ENCODE measurements at places on chromosomes 16 and 17. TPM values are rescaled to one million over a fixed set of nuclear protein-coding genes. Genes with fewer than 3 reads are reported as not detected.

- DNase-seq, result no peak
Measured at GRCh38 chr17:35212668-35213067, 18.5 kb upstream of the SLC35G3 start.

The TNFRSF17 gene
- total RNA-seq, result not detected

DNA sequence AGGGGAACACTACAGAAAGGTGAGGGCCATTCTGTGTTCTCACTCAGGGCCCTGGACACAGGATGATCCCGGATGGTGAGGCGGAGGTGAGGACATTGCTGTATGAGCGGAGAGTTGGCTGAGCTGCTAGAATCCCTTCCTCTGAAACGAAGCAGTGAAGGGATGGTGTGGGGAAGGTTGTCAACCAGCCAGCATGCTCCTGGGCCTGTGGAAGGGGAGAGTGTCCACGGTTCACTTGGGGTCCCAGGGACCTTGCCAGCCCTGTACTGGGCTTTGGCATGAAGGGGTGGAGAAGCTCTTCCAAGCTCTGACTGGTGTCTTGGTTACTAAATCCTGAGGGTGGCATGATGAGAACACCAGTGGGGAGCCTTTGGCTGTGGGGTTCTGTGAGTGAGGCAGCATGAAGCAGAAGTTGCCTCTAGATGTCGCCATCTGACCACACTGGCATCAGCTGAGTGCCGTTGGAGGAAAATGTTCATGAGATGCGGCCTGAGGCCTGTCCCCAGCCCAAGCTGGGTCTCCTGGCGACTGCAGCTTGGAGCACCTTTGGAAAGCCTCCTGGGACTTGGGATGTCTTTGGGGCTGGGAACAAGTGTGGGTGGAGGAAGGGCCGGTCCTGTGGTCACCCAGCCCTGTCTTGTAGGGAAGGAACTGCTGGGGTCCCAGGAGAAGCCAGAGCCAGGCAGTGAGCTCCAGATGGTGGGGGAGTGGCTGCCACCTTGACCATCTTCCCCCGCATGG, 14.8 kb downstream of the PDP2 start:
- peak; percentile 64 for DNase-seq

The GUCY2D gene
- total RNA-seq, result not detected

- no peak for DNase-seq
Measured at GRCh38 chr16:10081201-10081940, 100.9 kb downstream of the GRIN2A start.

DNA sequence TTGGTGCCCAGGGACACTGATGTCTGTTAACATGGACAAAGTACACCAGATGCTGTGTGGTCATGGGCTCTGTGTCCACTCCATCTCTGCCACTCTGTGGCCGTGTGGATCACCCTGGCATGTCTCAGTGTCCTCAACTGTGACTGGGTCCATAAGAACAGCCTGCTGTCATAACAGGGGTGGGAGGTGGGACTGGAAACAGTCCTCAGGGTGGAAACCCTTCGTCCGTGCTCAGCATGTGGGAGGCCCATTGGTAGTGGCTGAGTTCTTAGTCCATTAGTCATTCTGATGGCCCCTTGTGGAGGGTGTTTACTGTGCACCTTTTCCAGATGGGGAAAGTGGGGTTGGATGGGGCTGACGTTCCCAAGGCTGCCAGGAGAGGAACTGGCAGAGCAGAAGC, 12.8 kb downstream of the FLYWCH2 start:
- no peak for DNase-seq
